NB4 (cell line): ENCODE measurements at places on chromosomes 6 and 20.

- no peak for DNase-seq
These were observed 185.1 kb upstream of the HDDC2 start for GRCh38 chr6:125486881-125487280.

- no peak for DNase-seq
These were observed 34.7 kb downstream of the HM13 start for GRCh38 chr20:31548820-31549512.

- no peak for DNase-seq
These were observed 45.7 kb downstream of the SCGN start for GRCh38 chr6:25697537-25698340.

- no peak for DNase-seq
These were observed 53.3 kb downstream of the CHMP4B start for GRCh38 chr20:33864324-33864963.

DNA sequence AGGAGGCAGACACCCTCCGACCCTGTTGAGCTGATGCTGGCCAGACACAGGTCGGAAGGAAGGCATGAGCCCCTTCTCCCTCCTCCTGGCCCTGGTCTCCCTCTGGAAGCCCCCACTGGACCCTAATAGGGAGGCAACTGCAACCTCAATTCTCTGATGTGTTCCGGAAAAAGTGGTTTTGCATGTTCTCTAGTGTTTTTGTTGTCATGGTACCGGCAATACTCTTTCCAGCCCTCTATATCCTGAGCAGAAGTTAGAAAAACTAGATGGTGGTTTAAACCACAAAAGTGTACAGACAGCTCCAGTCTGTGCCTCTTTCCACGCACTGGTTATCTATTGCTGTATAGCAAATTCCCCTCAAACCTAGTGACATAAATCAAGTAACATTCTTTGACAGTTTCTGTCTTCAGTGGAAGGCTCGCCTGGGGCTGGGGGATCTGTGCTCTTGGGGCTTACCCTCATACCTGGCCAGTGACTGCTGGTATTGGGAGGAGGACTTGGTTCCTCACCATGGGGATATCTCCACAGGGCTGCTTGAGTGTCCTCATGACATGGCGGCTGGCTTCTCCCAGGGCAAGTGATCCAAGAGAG is 37.0 kb downstream of the SYTL3 start:
- peak; percentile 37 for DNase-seq

- DNase-seq: no peak
These were observed 8.7 kb downstream of the JAG1 start for GRCh38 chr20:10665027-10665561.

DNA sequence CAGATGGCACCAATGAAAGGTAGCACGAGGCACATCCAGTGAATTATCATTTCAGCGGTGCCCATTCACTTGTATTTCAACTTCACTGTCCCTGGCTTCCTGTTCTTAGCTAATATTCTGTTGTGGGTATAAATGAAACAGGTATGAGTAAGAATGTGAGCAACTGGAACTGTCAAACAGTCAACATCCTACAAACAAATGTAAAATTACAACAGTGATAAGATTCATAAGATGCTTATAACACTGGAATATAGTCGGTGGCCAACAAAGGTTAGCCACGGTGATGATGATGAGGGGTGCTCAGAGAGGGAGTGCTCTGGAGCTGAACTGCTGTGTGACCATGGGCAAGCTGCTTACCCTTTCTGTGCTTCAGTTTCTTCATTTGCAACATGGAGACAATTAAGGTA is 74.9 kb upstream of the TOX2 start:
- DNase-seq: no peak

DNA sequence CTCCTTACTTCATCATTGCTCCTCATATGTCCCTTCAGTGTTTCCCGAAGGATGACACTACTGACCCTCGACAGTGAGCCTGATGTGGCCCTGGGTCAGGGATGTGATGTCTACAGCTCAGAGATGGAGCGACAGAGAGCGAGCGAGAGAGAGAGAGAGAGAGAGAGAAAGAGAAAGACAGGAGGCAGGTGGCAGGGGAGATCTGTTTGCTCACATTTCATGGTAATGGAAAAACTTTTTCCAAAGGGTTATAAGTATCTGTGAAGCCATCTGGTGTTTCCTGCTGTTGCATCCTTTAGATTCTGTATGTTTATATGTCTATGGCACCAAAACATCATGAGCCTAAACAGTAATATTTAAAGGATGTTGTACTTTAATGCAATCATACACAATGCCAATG is 77.2 kb downstream of the PPP1R3G start:
- DNase-seq: no peak

DNA sequence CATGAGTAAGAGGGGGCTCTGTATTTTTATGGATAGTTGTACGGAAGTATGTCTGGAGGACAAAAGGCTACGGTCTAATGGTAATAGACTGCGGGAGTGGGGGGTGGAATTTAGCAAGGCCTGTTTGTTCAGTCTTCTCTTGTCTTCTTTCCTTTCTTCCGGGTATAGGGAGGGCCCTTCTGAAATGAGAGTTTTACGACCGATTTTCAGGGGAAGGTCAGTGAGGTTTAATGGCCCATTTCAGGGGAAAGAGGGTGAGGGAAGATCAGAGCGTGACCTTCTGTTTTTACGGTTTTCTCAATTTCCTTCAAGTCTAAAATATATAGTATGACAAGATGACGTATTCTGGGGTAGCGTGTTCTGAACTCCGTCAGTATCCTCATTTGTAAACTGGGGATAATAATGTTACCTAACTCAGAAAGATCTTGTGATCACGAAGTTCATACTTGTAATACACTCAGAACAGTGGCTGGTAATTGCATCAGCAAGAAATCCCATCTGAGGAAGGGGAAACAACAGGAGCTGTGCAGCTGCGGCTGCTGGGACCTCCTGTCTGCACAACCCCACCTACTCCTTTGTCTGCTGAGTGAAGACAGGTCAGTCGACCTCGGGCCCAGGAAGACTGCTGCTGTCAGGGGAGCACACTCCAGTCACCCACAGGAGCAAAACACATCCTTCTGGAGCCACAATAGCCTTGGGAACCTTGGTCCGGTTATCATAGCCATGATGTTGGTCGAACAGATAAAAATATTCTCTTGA is 90.4 kb downstream of the MAP3K7 start:
- DNase-seq: no peak

GRCh38 chr20:3164763-3165410 is 5.2 kb upstream of the FASTKD5 start:
- DNase-seq: no peak

DNA sequence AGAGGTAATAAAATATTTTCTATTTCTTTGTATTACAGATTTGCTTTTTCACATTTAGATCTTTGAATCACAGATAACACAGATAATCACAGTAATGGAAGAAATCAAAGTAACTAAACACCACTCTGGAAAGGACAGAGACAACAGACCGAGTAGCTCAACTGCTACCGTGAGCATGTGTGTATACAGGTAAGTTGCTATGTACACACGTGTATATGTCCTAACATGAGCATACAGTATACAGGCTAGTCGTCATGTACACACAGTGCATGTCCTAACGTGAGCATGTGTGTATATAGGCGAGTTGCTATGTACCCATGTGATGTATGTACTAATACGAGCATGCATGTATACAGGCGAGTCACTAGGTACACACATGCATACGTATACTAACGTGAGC is 379.0 kb downstream of the THBS2 start:
- no peak for DNase-seq

DNA sequence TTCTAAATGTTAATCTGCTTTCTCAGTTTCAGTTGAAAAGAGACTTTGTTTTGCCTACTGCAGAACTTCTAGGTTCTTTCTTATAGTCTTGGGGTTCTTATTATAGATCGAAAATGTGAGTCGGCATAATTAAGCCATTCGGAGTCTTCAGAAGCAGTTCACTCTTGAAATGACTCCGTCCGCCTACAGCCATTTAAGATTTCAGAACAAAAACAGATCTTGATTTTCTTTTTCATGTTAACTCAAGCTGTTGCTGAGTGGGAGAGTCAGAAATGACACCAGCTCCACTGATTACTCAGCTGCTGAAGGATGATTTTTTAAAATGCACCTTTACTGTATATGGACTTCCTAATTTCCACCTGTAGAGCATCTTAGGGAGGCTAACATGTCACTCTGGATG is 15.9 kb downstream of the PRDM1 start:
- no peak for DNase-seq

GRCh38 chr6:154247119-154247861 is 109.3 kb downstream of the IPCEF1 start:
- DNase-seq: peak; percentile 41

DNA sequence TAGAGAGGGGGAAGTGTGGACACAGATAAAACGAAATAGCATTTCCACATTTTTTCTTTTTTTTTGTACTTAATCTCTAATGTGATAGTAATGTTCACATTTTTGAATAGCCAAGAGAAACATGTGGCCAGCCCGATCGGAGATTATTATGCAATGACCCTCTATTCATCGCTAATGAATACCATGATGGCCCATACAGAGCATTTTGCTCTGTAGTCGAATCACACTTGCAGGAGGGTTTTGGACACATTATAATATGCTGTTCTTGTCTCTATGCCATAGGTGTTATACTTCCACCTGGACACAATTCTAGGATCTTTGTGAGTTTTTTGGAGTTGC is 60.1 kb downstream of the MTHFD1L start:
- no peak for DNase-seq
